ENCODE measurements at places on chromosomes 5 and 9. TPM values are rescaled to one million over a fixed set of nuclear protein-coding genes. Genes with fewer than 3 reads are reported as not detected.

- no peak for DNase-seq
These were observed 44.0 kb upstream of the LIFR start for GRCh38 chr5:38600329-38601045.

NIPAL4 gene
- total RNA-seq: 10.1 TPM

DNA sequence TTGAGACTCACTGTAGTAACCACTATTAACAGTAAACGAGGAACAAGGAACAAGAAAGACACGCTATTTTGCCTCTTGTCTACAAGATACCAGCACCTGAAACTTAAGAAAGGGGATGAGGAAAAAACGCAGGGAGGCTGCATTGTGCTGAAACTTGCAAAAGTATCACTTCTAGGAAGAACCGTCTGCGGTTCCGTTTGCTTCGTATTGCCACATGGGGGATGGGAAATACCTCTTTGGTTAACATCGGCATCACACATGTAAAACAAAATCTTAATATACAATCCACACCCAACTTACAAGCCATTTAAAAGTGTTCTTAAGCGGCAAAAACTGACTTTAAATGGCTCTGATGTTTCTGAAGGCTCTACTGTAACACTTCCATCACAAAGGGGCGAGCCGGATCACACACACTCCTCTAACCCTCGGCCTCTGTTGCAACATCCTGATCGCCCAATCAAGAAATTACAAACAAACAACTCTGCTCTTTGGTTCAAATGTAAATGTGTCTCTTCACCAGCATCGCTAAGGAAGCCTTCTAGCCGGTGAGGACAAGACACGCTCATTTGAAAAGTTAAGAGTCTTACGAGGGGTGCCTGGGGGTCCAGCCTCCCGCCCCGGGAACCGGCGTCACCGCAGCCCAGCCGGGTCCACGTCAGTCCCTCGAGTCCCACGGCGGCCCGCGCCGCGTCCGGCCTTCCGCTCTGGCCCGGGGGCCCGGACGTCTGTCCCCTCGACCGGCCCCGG, 621 bp downstream of the SEC16A start:
- DNase-seq: peak; percentile 53

DOCK8 gene
- 114 TPM for total RNA-seq

SEPTIN8 gene
- 24.9 TPM for total RNA-seq

GRCh38 chr9:129895376-129896268, 60.4 kb downstream of the USP20 start:
- peak; percentile 71 for DNase-seq

DNA sequence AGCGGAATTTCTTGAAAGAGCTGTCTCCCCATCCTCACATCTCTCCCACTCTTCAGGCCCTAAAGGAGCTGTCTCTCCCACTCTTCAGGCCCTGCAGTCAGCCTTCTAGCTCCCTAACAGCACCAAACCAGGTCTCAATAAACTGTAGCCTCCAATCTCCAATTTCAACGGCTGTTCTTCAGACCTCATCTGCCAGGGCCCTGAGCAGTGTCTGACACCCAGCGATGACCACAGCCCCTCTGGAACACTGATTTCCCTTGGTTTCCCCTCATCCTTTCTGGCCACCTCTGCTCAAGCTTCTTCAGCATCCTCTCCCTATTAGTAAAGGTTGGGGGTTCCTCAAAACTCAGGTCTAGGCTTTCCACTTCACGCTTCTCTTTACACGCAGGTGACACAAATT, 1.6 kb upstream of the P4HA2 start:
- DNase-seq: no peak

STC2 gene
- 26.8 TPM for total RNA-seq

DNA sequence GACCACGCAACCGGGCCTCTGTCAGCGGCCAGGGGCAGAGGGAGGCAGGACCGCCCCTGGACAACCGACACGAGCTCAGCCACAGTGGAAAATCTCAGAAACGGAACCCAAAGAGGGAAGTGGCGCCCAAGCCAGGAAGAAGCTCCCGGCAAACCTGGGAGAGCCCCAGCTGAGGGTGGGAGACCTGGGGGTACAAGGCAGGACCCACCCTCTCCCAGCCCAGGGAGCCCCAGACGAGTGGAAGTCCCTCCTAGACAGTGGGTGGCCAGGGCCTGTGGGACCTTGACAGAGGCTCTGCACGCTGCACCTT, 3.0 kb downstream of the SLC12A7 start:
- DNase-seq: no peak

ANKRD34B gene
- 0.10 TPM for total RNA-seq

TMEM174 gene
- not detected for total RNA-seq

DNA sequence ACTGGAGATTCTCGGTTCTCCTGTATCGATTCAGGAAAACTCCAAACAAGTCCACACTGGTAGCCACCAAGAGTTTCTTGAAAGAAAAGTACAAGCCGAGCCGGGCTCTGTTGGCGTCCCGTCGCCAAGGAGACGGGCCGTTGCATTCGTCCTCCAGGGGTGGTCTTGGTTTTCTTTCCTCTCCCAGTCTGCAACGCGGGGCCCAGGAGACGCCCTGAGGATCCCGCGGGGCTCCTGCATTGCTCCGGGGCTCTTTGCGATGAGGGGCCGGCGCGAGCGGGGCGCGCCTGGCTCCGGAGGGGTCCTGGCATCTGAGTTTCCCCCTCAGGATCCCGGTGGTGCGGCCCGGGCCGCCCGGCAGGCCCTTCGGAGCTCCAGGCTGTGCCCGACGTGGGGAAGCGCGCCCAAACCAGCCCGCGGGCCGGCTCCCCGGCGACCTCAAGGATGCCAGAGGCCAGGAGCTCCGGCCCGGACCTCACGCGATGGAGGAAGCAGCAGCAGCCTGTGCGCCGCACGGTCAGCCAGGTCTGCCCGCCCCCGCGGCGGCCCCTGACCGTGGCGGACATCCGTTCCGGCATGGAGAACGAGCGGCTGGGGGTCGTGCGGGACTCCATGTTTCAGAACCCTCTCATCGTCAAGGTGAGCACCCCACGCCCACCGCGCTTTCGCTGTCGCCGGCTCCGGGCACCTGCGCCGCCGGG, at the start of gene CFAP77:
TSS of gene CFAP77 (plus strand) at position 384 of the 701 bp plus-strand sequence. CDS start at position 445, 61 bp downstream.
- peak; percentile 31 for DNase-seq

DNA sequence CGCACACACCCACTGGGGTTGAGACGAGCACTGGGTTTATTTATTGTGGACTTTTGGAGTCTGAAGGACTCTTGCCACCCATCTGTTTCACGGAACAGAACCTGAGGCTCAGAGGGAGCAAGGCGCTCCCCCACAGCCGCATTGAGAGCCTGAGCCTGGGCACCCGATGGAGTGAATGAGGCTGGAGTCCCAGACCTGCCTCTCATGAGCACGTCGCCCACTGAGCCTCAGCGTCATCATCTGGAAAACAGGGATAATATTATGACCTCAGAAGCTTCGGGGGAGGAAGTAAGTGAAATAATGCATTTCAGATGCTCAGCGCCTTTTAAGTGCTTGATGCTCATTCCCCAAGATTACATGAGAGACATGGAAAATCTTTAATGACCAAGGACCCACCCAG, 5.5 kb downstream of the NEK6 start:
- no peak for DNase-seq

GMCL2 gene
- total RNA-seq: not detected

DNA sequence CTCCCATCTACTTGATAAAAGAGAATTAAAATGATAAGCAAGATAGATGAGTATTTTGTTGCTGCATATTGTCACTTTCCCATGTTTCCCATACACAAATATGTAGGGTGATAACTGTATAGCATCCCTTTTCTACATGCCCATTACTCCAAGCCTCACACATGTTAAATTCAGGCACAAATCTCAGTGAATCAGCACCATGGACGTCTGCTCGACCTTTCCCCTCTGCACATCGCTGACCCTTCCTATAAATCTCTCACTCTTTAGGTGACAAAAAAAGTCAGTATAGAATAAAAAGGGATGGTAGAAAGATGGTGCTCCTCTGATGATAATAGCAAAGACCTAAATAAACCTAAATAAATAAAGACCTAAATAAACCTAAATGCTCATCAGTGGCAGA, 1097.7 kb upstream of the C9orf72 start:
- no peak for DNase-seq

GRCh38 chr5:150568663-150569062, 60.7 kb downstream of the NDST1 start:
- DNase-seq: no peak

ZNF454 gene
- not detected for total RNA-seq

GRCh38 chr9:19918630-19919029, 129.8 kb upstream of the SLC24A2 start:
- DNase-seq: no peak

GRCh38 chr9:130448771-130449603, 4.2 kb downstream of the ASS1 start:
- no peak for DNase-seq

TLE4 gene
- total RNA-seq: 11.2 TPM

Data from activated naive CD4-positive, alpha-beta T cell treated with anti-CD3 and anti-CD28 coated beads for 36 hours (primary cell).